Left renal cortex interstitium (tissue), 4 donors: ENCODE measurements at places on chromosomes 2 and 18. TPM values are rescaled to one million over a fixed set of nuclear protein-coding genes. Genes with fewer than 3 reads are reported as not detected.
A peak's percentile ranks its signal among the peaks of the same experiment; 100 is the strongest.

DNA sequence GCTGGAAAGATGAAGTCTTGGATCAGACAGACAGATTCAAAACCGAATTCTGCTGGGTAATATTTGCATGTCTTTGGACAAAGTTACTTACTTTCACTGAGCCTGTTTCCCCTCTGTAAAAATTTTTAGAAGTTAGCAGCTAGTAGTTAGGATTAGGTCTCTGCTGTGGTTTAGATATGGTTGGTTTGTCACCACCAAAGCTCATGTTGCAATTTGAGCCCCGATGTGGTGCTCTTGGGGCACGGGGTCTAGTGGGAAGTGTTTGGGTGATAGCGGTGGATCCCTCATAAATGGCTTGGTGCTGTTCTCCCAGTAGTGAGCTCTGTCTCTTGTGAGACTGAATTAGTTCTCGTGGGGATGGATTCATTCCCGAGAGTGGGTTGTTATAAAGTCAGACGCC, 38.9 kb upstream of the PNO1 start:
- DNase-seq = no peak

Gene HSBP1L1
- 19.0 TPM for polyA plus RNA-seq

GRCh38 chr18:39698436-39698835, 2132.8 kb upstream of the CELF4 start:
- DNase-seq = no peak

Gene MROH2A
- 0.18 TPM for polyA plus RNA-seq

- DNase-seq = no peak
Measured at GRCh38 chr2:45882707-45883602, 231.5 kb downstream of the PRKCE start.

Gene IRS1
- polyA plus RNA-seq = 14.8 TPM

GRCh38 chr2:18444806-18445205, 115.6 kb downstream of the RDH14 start:
- DNase-seq = no peak

Gene FBXO48
- polyA plus RNA-seq = 1.5 TPM

DNA sequence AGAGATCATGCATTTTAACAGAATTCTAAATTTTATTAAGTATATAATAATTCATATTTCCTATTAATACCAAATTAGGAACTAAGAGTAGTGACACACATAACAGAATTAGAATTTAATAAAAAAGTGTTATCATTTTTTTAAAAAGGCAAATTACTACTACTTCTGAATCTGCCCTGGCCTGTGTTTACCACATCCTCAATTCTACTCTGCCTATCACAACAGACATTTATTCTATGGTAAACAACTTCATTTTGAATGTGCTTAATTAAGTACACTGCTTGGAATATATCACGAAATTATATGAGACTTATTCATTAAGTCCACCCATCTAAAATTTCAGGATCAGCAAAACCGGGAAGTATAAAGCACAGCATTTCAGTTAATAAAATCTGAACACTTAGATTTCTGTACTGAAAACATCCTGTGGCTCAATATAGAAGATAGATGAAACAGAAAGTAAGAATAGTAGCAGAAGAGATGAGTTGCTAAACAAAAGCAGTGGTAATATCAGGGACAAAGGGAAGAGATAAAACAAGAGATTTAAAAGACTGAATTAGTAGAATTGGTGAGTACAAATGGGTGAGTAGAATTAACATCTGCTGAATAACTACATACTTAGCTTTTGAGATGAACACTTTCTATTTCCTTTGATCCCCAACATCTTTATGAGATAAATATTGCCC, 3.7 kb downstream of the SMC6 start:
- no peak for DNase-seq

- DNase-seq = no peak
Measured at GRCh38 chr2:147600646-147601045, 244.2 kb upstream of the ACVR2A start.

- no peak for DNase-seq
Measured at GRCh38 chr18:9539938-9540337, 64.6 kb downstream of the RALBP1 start.

DNA sequence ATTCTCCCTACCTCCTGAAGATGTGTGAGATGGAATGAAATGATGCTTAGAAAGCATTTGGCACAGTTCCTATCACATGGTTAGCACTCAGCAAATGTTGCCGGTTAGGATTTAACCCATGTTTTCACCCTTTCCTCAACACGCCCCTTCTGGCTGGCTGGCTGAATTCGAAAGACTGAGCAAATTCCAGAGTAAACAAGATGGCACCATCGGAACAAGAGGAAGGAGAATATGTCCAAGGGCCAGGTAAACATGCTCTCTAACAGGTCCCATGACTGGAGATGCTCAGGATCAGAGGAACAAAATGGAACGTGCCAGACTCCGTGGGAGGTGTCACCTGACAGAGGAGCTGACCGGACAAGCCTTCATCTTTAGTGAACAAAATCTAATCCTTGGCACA, 145.6 kb downstream of the ANKRD44 start:
- no peak for DNase-seq

Gene MAP3K19
- polyA plus RNA-seq = 0.35 TPM

- no peak for DNase-seq
Measured at GRCh38 chr2:216769626-216770025, 74.3 kb upstream of the IGFBP5 start.

Gene SERPINB8
- polyA plus RNA-seq = 3.5 TPM

DNA sequence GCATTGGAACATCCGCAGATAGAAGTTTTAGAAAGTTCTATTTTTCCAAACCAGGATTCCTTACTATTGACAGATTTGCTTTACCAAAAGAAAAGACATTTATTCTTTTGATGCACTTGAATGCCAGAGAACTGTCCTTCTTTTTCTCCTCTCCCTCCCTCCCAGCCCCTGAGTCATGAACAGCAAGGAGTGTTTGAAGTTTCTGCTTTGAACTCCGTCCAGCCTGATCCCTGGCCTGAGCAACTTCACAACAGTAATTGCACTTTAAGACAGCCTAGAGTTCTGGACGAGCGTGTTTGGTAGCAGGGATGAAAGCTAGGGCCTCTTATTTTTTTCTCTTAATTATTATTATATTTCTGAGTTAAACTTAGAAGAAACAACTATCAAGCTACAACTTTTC, 33.6 kb downstream of the APCDD1 start:
- DNase-seq = no peak

GRCh38 chr18:7760967-7761948, 194.1 kb downstream of the PTPRM start:
- DNase-seq = no peak

Gene POTEJ
- polyA plus RNA-seq = 0.08 TPM

- no peak for DNase-seq
Measured at GRCh38 chr2:191199929-191200512, 45.2 kb upstream of the MYO1B start.

GRCh38 chr18:58135701-58136331, 91.8 kb downstream of the NEDD4L start:
- no peak for DNase-seq

Gene NAT8
- polyA plus RNA-seq = 25.4 TPM

Gene ANKRD30BL
- polyA plus RNA-seq = 0.79 TPM

Gene CSRNP3
- polyA plus RNA-seq = 10.5 TPM

GRCh38 chr2:83584672-83585071, 874.4 kb downstream of the SUCLG1 start:
- DNase-seq = no peak

- DNase-seq = no peak
Measured at GRCh38 chr18:64614446-64614845, 465.6 kb upstream of the LINC00305 start.

DNA sequence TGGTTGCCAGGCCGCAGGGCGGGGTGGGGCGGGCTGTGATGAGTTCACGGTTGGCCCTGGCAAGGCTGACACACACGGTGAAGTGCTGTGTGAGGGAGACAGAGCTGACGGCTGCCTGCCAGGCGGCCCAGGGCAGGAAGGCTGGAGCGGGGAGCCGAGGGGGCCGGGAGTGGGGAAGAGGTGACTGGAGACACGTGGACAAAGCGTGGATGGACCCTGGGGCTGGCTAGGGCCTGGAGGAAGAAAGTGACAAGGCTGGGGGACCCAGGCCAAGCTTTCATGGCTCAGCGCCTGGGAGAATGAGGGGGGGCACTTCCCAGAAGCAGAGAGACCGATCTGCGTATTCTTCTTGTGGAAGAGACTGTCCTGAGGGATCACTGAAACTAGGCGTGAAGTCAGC, 123.2 kb downstream of the DYSF start:
- no peak for DNase-seq

Gene RAX
- not detected for polyA plus RNA-seq

DNA sequence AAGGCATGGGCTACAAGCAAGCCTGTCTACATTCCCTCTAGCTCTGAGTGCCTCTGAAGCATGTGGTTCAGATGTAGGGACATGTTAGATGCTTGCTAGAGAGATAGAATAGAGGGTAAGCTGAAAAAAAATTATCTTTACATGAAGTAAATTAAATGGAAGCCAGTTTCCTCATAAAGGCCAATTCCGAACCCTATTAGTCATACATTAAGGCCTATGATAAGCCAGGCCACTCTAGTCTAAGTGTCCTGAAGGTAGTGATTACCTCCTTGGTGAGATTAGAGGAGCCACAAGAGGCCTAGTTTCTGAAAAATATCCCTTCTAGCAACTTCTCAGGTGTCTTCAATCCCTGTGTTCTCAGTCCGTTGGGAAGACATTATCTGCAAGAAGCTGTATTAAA, 72.4 kb upstream of the NPAS2 start:
- DNase-seq = no peak

DNA sequence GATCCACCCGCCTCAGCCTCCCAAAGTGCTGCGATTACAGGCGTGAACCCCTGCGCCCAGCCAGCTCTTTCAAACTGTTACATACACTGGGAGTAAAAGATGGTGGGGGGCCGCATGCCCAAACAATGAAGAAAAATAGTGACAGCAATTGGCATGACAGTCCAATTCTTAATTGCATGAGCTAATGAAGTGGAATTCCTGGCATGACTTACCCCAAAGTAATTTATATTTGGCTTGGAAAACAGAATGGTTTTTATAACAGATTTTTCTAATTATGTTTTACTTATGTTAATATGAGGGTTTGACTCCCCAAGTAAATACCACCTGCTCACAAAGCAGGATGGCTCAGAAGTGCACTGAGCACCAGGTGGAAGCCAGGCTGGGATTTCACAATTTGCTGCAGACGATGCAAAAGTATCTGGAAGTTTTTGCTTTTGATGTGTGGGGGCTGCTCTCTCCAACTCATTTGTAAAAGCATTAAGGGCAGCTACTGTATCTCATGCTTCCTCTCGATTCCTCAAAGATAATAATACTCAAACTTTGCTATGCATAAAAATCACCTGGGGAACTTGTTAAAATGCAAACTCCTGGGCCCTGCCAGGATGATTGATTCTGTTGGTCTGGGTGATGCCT, 24.0 kb upstream of the ATG16L1 start:
- no peak for DNase-seq

DNA sequence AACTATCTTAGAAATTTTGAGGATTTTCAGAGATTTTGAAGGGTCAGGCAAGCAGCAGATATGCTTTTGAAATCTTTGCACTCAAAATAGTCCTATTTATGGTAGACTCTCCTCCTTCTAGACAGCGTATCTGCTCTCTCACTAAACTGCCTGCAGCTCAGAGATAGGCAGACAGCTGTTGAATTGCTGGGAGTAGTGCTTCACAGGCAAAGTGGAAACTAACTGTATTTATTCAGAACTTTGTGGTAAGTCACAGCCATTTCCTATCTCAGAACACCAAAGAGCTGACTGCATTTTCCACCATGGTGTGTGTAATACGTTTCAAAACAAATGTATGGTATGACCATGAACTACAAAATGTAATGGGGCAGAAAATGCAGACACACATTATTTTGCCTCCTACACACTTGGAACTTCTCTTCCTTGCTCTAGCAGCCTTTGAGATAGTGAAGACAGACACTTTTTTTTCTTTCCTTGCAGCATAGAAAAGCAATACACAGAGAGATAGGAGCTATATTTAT, 352.4 kb downstream of the LRP1B start:
- no peak for DNase-seq

Gene DAW1
- polyA plus RNA-seq = 0.95 TPM

Gene CYBRD1
- polyA plus RNA-seq = 36.1 TPM

DNA sequence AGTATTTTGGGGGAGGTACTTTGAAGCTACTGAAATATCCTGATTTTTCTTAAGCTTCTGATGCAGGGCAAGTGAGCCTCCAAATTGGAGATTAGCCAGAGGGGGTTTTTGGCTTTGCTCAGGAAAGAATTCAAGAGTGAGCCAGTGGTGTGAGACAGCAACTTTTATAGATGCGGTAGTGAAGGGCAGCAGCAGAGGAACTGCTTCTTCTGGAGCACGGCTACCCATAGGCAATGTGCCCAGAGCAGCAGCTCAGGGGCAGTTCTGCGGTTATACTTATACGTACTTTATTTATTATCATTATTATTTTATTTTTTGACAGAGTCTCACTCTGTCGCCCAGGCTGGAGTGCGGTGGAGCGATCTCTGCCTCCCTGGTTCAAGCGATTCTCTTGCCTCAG, 19.8 kb upstream of the NT5DC4 start:
- no peak for DNase-seq

Gene CFC1
- not detected for polyA plus RNA-seq

DNA sequence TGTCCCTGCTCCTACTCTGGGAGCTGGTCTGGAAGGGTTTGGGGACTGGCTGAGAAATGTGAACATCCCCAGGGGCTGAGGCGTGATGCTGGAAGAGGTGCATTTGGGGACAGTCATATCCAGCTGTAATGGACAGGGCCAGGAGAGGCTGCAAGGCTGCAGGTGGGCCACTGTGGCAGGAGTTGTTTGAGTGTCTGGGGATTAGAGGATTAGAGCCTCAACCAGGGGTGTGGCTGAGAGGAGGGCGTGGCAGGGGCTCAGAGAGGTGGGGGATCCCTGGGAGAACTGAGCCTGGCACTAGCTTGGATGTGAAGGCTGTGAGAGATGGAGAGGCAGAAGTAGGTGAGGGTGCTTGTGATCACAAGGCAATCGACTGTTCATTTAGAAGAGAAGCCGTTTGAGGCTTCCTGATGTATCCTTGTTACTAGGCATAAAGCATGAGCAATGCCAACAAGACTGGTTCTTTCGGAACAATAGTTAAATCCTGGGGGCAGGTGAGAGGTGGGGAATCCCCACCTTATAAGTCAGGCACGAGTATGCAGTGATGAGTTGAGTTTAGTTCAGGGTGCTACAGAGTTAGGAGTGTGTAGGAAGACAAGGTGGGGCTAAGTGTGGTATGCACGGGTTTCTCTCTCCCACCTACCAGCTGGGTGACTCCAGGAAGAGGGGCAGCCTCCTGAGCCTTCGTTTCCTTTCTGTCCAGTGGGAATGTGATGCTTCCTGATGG, 31.9 kb downstream of the SH3RF3 start:
- DNase-seq = no peak

GRCh38 chr2:144469798-144470197, 50.1 kb downstream of the ZEB2 start:
- no peak for DNase-seq

GRCh38 chr2:166539340-166540162, 45.5 kb upstream of the SCN7A start:
- DNase-seq = peak; percentile 63

Gene UGT1A3
- not detected for polyA plus RNA-seq

GRCh38 chr2:69703189-69703588, 38.7 kb upstream of the ANXA4 start:
- DNase-seq = no peak
